Stimulated activated CD4-positive, alpha-beta T cell treated with anti-CD3 and anti-CD28 coated beads, Interleukin-1b, Interleukin-23, amount 100 ng/mL, for 1 hour (primary cell): ENCODE measurements at places on chromosomes 5 and 9.

- DNase-seq = no peak
Observed at GRCh38 chr5:68071736-68072135, 143.8 kb upstream of the PIK3R1 start.

GRCh38 chr5:74516211-74516636 lies 124.3 kb downstream of the ENC1 start:
- DNase-seq = no peak

- no peak for DNase-seq
Observed at GRCh38 chr9:108166519-108166918, 677.0 kb upstream of the KLF4 start.

- no peak for DNase-seq
Observed at GRCh38 chr5:81694726-81695125, 56.2 kb downstream of the SSBP2 start.
